Activated CD8-positive, alpha-beta T cell treated with anti-CD3 and anti-CD28 coated beads for 36 hours (primary cell): ENCODE measurements at places on chromosomes 2 and 18. TPM values are rescaled to one million over a fixed set of nuclear protein-coding genes. Genes with fewer than 3 reads are reported as not detected.
A peak's percentile ranks its signal among the peaks of the same experiment; 100 is the strongest.

DNA sequence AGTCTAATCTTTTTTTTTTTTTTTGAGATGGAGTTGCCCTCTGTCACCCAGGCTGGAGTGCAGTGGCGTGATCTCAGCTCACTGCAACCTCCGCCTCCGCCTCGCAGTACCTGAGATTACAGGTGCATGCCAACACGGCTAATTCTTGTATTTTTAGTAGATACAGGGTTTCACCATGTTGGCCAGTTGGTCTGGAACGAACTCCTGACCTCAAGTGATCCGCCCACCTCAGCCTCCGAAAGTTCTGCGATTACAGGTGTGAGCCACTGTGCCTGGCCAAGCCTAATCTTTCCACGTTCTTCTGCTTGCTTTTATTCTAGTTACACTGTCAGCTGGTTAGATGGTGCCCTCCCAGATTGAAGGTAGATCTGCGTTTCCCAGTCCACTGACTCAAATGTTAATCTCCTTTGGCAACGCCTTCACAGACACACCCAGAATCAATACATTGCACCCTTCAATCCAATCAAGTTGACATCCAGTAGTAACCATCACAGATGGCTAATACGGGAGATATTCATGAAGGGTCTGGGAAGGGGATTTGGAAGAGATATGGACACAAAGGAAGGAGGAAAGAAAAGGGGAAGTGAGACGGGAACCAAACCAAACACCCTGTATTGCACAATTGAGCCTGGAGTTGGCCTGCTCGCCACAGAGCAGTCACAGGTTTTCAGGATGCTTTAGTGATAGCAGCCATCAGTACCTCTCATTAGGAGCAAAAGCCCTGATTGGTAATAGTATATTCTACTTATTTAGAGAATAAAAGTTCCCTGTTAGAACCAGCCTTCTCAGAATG lies 229.8 kb downstream of the PIK3C3 start:
- H3K36me3 ChIP-seq, result no peaks in the 10 kb centered on the region
- H3K4me3 ChIP-seq, result no peak overlapping the region
- H3K27me3 ChIP-seq, result no peaks in the 10 kb centered on the region
- no peak for DNase-seq

- DNase-seq, result peak; percentile 86
Measured at GRCh38 chr2:27049422-27050280, 1.8 kb upstream of the AGBL5 start.

Gene PROM2
- 1.2 TPM for total RNA-seq

- H3K4me3 ChIP-seq, result no peak overlapping the region
- no peak for DNase-seq
- no peaks in the 10 kb centered on the region for H3K27me3 ChIP-seq
Measured at GRCh38 chr2:221896505-221897151, 324.5 kb upstream of the EPHA4 start.

GRCh38 chr18:10841203-10841602 lies 308.2 kb downstream of the PIEZO2 start:
- no peak for DNase-seq
- no peaks in the 10 kb centered on the region for H3K27me3 ChIP-seq
- H3K4me1 ChIP-seq, result no peaks in the 10 kb centered on the region
- no peak overlapping the region for H3K27ac ChIP-seq
- H3K4me3 ChIP-seq, result no peak overlapping the region

GRCh38 chr18:56445422-56445821 lies 193.0 kb downstream of the TXNL1 start:
- no peak overlapping the region for H3K27ac ChIP-seq
- no peak overlapping the region for H3K4me3 ChIP-seq
- H3K36me3 ChIP-seq, result no peaks in the 10 kb centered on the region
- DNase-seq, result no peak

GRCh38 chr18:27143580-27144287 lies 41.4 kb downstream of the CHST9 start:
- DNase-seq, result no peak
- H3K27me3 ChIP-seq, result no peaks in the 10 kb centered on the region
- no peaks in the 10 kb centered on the region for H3K4me1 ChIP-seq
- no peaks in the 10 kb centered on the region for H3K36me3 ChIP-seq

DNA sequence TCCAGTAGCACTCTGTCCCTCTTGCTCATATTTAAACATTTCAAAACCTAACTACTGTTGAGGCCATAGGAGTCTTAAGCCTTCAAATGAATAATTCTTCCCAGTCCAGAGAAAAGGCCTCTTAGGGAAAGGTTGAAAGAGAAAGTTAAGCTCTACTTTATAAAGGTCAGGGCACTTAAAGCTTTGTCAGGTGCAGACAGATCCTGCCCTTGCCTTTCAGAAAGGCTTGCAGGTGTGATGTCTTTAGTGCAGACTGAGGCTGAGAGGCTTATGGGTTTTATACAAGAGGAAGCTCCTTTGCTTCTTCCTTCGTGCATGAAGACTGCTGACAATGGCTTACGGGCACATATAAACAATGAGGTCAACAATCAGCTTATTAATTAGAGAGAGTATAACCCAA lies 105.0 kb upstream of the LINC00305 start:
- no peaks in the 10 kb centered on the region for H3K27me3 ChIP-seq
- H3K36me3 ChIP-seq, result no peaks in the 10 kb centered on the region
- no peak for DNase-seq
- no peaks in the 10 kb centered on the region for H3K4me1 ChIP-seq

DNA sequence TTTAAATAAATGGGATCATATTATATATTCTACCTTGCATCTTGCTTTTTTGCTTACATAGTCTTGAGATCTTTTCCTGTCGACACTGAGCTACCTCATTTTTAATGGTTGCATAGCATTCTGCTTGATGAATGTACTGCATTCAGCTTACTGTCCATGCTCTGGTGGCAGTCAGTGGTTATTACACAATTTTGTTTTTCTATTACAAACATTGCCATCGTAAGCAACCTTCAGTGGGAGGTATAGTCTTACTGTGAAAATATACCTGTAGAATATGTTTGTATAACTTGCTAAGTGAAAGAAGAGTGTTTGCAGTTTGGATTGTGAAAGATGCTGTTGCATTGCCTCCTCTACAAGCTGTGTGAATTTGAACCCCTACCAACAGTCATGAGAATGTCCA lies 43.4 kb downstream of the UBXN4 start:
- no peak overlapping the region for H3K4me3 ChIP-seq
- no peak overlapping the region for H3K27ac ChIP-seq
- no peak for DNase-seq
- no peaks in the 10 kb centered on the region for H3K27me3 ChIP-seq

DNA sequence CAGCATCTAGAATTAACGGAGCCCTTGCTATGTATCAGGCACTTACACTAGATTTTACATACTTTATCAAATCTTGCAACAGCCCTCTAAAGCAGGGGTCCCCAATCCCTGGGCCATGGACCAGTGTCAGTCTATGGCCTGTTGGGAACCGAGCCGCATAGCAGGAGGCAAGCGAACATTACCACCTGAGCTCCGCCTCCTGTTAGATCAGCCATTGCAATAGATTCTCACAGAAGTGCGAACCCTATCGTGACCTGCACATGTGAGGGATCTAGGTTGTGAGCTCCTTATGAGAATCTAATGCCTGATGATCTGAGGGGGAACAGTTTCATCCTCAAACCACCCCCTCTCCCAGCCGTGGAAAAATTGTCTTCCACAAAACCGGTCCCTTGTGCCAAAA lies 13.4 kb downstream of the DNAJB2 start:
- H3K27ac ChIP-seq, result no peak overlapping the region
- H3K4me1 ChIP-seq, result peaks cover 25% of the 10 kb centered on the region
- H3K4me3 ChIP-seq, result no peak overlapping the region
- H3K36me3 ChIP-seq, result no peaks in the 10 kb centered on the region

Gene PLA2R1
- total RNA-seq, result not detected

Gene NEU4
- 0.54 TPM for total RNA-seq

Gene STPG4
- not detected for total RNA-seq

Gene HOXD13
- total RNA-seq, result not detected

DNA sequence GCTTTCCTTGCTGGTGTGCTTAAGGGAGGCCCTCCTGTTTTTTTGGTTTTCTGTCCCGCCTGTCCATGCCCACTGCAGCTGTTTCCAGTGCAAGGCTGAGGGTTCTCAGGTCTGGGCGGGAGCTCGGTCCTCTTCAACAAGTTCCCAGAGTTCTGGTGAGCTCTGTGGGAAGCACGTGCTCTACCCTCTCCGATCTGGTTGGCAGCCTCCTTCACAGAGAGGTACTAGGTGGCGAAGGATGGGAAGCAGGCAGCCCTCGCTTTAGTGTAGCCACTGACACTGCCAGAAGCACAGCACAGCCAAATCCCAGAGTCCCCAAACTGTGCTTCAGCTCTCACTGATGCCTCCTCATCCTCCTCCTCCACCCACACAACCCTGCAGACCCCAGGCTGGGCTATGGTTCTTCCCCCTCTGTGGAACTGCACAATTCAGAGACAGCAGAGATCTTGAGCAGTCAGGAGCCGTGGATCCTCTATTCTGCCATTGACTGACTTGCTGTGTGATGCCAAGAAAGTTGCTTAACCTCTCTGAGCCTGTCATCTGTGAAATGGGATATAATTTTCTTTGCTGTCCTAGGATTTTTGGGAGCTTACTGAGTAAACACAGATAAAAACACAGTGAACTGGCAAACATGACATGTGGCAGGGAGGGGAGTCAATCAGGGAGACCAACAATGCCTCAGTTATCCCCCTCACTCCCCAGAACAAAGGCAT lies 157.3 kb downstream of the MSH2 start:
- no peaks in the 10 kb centered on the region for H3K36me3 ChIP-seq
- H3K4me1 ChIP-seq, result no peaks in the 10 kb centered on the region
- no peaks in the 10 kb centered on the region for H3K27me3 ChIP-seq
- H3K27ac ChIP-seq, result no peak overlapping the region
- no peak for DNase-seq

Gene CIDEA
- not detected for total RNA-seq

Gene RESP18
- total RNA-seq, result not detected

DNA sequence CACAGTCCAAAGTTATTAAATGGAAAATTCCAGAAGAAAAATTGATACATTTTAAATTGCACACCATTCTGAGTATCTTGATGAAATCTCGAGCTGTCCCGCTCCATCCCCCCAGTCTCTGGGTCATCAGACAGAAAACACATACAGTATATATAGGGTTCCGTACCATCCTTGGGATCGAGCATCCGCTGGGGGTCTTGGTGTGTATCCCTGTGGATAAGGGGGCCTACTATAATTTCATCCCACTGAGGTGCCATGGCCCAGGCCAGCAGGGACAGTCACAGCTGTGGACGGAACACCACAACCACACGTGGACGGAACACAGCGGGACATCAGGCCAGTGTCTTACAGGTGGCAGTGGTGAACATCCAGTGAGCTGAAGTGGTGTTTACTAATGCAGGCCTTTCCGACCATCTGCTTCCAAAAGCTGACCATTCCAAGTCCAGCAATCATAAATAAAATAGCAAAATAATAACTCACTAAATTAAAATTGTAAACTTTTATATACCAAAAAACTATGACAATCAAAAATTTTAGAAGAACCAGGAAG lies 14.0 kb downstream of the TWIST2 start:
- no peaks in the 10 kb centered on the region for H3K36me3 ChIP-seq
- no peak overlapping the region for H3K27ac ChIP-seq
- peaks cover 3% of the 10 kb centered on the region for H3K4me1 ChIP-seq
- no peak for DNase-seq
- H3K27me3 ChIP-seq, result peaks cover 13% of the 10 kb centered on the region
- H3K4me3 ChIP-seq, result no peak overlapping the region
